ENCODE measurements at places on chromosomes 7 and 10.

DNA sequence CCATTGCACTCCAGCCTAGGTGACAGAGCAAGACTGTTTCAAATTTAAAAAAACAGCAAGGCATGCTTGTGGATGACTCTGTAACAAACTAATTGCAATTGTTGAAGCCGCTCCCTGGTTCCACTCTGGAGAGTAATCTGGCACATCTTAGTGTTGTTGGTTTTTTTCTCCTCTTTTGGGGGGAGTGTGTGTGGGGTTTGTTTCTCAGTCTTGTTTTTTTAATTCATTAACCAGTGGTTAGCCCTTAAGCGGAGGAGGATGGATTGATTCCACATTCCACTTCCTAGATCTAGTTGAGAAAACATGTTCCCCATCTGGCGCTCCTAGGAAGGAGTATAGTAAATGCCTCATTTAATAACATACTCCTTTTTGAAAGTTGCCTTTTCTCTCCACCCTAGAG is 8.6 kb upstream of the ZNF713 start:
- no peak for DNase-seq

DNA sequence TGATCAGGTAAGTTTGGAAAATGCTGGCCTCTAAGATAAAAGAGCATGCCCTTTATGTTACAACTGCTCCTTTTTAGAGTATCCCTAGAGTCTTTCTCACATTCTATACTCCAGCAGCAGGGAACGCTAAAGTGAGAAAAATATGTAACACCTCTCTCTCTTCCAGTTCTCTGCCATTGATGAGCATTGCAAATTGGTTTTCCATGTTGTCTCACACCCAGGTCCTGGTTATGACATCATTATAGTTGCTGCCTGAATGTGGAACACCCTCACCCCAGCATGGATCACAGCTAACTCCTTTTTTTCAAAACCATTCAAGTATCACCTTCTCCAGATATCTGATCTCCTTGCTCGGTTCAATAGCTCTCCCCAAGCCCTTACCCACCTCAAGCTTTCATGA is 84.4 kb downstream of the DGKI start:
- no peak for DNase-seq

DNA sequence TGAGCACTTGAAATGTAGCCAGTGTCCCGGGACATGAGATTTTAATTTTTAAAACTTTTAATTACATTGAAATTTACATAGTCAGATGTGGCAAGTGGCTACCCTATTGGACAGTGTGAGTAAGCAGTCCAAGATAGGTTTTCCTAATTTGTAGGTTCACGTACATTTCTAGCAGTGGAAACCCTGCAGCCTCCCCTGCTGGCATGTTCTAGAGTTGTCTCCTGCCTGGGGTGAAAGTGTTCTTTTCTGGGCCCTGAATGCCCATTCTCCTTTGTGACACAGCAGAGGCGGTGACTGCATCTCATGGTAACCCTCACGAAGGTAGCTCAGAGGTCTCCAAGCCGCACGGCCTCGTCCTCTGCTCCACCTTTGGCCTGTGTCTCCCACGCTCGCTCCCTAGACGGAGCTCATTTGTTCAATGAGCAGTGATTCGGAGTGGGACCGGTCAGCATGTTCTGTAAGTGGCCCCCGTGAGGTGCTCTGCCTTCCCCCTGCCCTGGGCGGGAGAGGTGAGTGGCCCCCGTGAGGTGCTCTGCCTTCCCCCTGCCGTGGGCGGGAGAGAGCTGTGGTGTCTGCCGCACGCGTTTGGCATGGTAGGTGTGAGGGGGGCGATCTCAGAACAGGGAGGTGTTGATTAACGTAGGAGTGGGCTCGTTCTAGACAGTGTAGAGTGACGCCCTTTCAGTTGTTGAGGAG is 18.0 kb downstream of the WDR37 start:
- no peak for DNase-seq

GRCh38 chr7:105932835-105933477 is 30.1 kb upstream of the CDHR3 start:
- no peak for DNase-seq

DNA sequence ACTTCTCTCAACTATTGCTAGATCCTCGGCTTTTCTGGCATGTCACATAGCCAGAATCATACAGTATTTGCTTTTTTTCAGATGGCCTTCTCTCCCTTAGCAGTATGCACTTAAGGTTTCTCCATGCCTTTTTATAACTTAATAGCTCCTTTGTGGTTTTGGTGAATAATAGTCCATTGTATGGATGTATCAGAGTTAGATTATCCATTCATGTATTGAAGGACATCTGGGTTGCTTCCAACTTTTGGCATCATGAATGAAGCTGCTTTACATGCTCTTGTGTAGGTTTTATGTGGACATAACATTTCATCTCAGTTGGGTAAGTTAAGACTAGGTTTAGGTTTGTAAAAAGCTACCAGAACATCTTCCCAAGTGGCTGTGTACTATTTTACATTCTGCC is 4.6 kb downstream of the ATP5F1C start:
- no peak for DNase-seq

DNA sequence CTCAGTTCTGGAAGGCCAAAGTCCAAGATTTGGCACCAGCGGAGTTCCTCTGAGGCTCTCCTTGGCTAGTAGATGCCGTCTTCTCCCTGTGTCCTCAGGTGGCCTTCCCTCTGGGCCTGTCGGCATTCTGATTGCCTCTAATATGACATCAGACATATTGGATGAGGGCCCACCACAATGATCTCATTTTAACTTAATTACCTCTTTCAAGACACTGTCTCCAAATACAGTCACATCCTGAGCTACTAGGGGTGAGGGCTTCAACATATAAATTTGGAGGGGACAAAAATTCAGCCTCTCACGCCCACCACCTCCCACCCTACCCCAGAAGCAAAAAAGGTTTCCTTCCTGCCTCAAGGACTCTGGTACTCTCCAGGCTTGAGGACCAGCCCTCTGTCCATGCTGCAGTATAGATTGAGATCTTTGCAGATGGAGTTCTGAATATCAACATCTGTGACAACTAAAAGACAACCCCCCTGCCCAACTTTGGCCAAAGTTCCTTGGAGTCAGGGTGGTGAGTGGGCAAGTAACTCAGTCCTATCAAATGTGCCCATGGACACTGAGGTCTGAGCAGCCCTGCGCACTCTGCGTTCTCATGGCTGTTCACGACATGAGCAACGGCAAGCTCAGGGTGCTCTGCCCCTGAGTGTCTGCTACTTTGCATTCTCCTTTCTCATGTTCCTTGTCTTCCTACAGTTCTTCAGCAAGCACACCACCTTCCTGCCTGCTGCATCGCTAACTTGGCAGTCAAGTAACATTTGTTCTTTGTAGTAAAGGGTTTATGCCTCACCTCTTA is 11.5 kb downstream of the TMEM176B start:
- DNase-seq: no peak
